Body of pancreas (tissue), 4 donors: ENCODE measurements at places on chromosomes 1 and 21.

DNA sequence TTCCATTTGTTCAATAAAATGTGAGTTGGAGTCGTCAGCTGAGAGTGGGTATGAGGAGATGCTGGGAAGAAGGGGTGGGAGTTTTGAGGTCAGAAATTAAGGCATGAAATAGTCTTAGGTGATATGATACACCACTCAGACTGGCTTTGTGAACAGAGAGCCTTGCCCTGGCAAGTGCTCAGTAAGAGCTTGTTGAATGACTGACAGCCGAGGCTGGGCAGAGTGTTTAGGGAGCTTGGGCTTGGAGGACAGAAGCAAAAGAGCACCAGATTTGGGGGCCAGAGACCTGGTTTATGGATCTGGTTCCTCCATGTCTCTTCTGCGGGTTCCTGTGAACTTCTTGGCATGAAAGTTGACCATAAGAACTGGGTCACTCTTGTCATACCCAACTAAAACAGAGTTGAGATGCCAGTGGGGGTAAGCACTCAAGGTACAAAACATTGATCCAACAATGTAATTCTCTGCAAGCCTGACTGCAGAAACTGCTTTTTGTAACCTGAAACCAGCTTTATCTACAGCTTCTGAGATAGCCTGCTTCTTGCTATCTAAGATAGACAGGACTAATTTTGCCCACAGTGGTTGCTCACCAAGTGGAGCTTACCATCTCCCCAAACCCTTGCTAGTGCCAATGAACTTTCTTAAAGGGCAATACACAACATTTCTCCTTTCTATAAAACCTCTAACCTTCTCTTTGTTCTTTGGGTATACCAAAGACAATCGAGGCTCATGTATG is 126.4 kb downstream of the TENT5C start:
- DNase-seq = no peak

DNA sequence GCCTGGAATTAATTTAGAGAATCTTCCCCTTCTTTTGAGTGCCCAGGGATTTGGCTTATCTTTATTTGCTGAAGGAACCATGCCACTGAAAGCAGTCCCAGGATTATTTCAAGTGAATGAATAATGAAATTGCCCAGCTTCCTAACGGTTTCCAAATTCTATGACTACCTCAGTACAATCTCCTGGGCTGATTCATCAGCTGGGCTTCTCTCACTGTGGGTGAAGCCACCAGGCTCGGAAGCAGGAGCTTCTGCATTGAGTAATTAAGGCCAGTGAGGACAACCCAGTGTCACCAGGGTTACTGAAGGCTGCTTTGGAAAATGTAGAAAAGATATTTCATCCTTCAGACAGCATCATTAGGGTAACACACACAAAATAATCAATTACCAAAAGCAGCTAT is 169.8 kb downstream of the DAB1 start:
- DNase-seq = no peak

- DNase-seq = no peak
Observed at GRCh38 chr1:54845772-54846171, 41.2 kb downstream of the DHCR24 start.

- DNase-seq = no peak
Observed at GRCh38 chr1:160411271-160412027, 11.1 kb downstream of the VANGL2 start.

- DNase-seq = no peak
Observed at GRCh38 chr1:5164158-5164557, 509.7 kb downstream of the AJAP1 start.

- DNase-seq = no peak
Observed at GRCh38 chr1:77511440-77511840, 171.0 kb downstream of the ZZZ3 start.

- no peak for DNase-seq
Observed at GRCh38 chr1:172469717-172470116, 25.8 kb upstream of the PIGC start.

GRCh38 chr21:35386491-35387079 is 337.5 kb upstream of the RUNX1 start:
- DNase-seq = no peak

- no peak for DNase-seq
Observed at GRCh38 chr1:197017558-197018146, 40.3 kb downstream of the CFHR5 start.

GRCh38 chr1:60394436-60394835 is 320.9 kb upstream of the C1orf87 start:
- DNase-seq = no peak

DNA sequence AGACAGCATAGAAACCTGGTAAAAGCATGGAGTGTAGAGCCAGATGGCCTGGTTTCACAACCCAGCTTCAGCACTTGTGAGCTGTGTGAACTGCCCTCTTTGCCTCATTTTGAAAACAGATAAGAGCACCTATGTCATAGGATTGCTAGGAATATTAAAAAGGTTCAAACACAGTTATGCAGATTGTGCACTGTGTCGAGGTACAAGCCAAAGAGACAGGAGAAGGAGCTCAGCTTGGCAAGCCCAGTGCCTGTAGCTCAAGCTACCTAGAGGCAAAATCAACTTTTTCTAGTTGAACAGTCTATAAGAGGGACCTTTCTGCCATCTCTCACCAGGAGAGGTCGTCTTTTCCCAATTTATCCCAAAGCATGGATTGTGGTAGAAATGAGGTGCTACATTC is 5.0 kb downstream of the CHODL start:
- no peak for DNase-seq

DNA sequence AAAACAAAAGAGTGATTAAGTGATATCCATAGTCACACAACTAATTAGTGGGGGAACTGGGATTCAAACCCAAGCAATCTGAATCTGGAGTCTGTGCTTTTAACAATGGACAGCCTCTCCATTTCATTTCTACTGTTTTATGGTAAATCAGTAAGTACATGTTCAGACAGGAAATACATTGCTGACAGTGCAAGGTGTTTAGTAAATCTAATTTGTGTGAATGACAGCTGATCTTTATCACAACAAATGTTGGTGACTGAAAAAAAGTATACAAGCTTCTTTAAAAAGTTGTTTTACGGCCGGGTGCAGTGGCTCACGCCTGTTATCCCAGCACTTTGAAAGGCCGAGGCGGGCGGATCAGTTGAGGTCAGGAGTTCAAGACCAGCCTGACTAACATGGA is 20.6 kb downstream of the DONSON start:
- no peak for DNase-seq

- no peak for DNase-seq
Observed at GRCh38 chr1:147246044-147246690, 3.7 kb downstream of the CHD1L start.

DNA sequence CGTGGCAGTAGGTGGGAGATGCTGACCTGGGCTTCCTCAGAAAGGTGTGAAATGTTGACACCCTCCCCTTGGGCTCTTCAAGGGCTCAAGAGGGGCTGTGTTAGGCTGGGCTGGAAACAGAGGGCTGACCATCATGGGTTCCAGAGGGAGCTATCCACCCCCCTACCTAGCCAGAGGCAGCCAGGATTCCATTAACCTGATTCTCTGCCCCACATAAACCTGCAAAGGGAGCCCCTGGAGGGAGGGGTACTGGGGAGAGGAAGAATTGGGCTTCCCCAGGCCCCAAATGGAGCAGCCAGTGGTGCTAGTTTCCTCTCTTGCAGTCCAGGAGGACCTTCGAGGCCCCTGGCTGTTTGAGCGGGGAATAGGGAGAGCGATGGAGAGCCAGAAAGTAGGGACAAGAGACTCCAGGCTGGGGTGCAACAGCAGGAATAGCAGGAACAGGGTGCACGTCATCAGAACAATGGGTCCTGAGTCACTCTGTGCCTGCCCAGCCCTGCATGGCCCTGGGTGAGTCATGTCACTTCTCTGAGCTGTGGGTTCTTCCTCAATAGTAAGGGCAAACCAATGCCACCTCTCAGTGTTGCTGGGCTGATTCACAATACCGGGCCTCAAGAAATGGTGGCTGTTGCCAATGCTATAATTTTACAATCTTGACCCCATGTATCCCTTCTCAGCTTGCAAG is 121.2 kb downstream of the EPHB2 start:
- DNase-seq = peak; percentile 60

- no peak for DNase-seq
Observed at GRCh38 chr1:36508257-36508656, 25.5 kb upstream of the CSF3R start.

DNA sequence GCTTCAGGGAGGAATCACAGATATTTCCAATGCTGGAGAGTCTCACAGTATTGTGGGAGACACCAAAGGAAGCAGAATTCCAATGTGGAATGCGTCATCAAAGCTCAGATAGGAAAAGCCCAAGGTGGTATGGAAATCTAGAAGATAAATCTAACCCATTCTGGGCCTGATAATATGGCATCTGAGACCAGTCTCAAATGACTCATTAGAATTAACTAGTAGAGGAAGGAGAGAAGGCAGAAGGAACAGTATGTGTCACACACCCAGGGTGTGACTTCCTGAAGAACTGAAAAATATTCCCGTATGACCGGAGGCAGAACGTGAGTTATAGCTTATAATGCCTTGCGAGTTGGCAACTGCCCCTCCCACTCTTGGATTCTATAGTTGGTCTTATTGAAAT is 499.2 kb downstream of the PLPP3 start:
- DNase-seq = no peak

- DNase-seq = peak; percentile 63
Observed at GRCh38 chr21:36589352-36589971, 109.5 kb upstream of the SIM2 start.

DNA sequence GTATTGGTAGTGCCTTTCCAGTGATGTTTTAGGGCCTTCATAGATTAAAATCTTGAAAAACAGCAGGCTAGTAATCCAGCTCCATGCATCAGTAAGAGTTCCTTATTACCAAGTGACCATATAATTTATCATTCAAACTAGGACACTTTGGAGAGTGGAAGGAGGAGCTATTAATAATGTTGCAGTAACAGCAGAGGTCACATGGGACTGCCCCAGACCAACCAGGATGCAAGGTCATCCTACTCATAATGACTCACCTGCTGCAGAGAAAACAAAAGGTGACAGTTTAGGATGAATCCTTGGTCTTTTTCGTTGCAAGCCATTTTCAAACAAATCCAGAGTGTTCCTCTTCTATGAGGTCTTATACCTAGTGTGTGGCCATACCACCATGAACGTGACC is 187.4 kb downstream of the NUF2 start:
- no peak for DNase-seq

DNA sequence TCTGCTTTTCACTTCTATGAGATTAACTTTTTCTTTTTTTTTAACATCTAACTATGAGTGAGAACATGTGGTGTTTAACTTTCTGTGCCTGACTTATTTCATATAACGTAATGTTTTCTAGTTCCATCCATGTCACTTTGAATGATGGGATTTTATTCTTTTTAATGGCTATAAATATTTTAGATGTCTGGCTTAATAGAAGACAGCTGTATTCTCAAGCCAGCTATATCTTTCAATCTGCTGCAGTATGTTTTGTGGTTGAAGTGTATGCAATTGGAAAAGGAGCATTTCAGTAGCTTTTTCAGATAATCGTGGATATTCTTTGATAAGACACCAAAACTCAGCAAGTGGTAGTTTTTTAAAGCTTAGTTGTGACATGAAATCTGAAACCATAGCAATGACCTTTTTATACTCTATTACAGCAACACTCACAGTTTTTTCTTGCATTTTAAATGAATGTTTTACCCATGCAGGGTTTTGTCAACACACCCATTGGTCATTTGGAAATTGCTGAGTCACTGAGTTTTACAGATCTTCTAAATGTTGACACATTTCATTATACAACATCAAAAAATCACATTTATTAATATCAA is 5.7 kb upstream of the SVBP start:
- DNase-seq = no peak

- no peak for DNase-seq
Observed at GRCh38 chr1:203152158-203153034, 23.2 kb downstream of the MYBPH start.

- no peak for DNase-seq
Observed at GRCh38 chr1:115543247-115543646, 98.5 kb upstream of the VANGL1 start.

GRCh38 chr1:188129856-188130838 is 1301.4 kb downstream of the PLA2G4A start:
- DNase-seq = no peak

GRCh38 chr1:168202941-168203654 is 22.7 kb upstream of the SFT2D2 start:
- no peak for DNase-seq

GRCh38 chr1:110239441-110240430 is 29.6 kb downstream of the KCNC4 start:
- DNase-seq = no peak

- DNase-seq = no peak
Observed at GRCh38 chr1:209544098-209544497, 39.4 kb upstream of the CAMK1G start.

- DNase-seq = no peak
Observed at GRCh38 chr1:17184822-17185484, 20.0 kb upstream of the PADI1 start.

DNA sequence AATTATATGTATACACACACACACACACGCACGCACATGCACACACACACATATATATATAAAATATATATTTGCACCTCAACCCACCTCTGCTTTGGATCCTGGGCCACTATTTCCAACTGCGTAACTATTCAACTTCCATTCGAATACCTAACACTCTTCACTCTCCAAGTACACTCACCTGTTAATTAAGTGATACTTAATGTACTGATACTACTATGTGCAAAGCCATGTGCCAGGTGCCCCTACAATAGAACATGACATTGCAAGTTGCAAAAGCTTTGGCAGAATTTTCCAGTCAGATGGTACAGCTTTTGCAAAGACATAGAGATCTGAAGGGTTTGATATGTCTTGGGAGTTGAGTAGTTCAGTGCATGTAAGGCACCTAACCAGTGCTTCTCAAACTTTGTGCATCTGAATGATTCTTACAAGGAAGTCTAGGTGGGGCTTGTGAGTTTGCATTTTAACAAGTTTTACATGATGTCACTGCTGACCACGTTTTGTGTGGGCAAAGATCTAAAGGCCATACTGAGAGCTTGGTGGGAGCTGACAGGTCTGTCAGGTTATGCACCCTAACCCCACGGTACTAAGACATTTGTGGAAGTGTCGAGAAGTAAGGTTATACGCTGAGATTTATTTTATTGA is 7.2 kb downstream of the CXADR start:
- no peak for DNase-seq

DNA sequence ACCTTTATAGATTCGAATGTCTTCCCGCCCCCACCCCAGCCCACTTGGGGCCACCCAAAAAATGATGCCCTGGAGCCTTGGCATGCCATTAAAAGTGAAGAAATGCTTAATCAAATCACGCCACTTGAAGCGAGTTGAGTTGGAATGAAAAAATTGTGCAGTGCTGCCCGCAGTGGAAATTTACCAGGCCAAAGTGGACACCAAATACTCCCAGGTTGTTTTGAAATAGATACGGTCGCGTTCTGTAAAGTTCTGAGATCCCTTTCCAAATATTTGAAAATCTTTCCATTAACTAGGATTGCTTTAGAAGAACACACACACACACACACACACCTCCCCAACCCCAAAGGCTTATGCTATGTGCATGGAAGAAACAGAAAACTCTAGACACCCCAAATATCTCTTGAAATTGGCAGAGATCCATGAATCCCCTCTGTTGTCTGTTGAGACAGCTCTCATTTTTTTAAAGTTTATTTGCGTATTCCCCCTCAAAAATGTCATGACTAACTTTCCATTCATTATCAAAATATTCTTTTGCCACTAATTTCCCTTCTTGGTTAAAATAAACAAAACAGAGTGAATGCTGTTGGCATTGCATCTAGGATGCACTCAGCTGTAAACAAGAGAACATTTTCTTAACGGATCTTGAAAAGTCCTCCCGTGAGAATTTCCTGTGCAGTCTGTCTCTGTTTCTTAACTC is 142.3 kb upstream of the KCNE2 start:
- DNase-seq = no peak

GRCh38 chr1:203686091-203686632 is 59.5 kb downstream of the ATP2B4 start:
- no peak for DNase-seq

GRCh38 chr1:81424061-81424460 is 376.7 kb upstream of the ADGRL2 start:
- DNase-seq = no peak

- no peak for DNase-seq
Observed at GRCh38 chr1:219438386-219438785, 174.5 kb downstream of the ZC3H11B start.
